ENCODE measurements at places on chromosomes 3 and 15. TPM values are rescaled to one million over a fixed set of nuclear protein-coding genes. Genes with fewer than 3 reads are reported as not detected.

The GOLGA8S gene
- total RNA-seq, result 0.18 TPM

The C3orf49 gene
- total RNA-seq, result not detected

The PFKFB4 gene
- total RNA-seq, result 12.3 TPM

The FOXP1 gene
- total RNA-seq, result 9.2 TPM

The BRK1 gene
- 170 TPM for total RNA-seq

The PRSS50 gene
- not detected for total RNA-seq

The MAP1A gene
- total RNA-seq, result 0.57 TPM

The GADL1 gene
- not detected for total RNA-seq

The C3orf38 gene
- total RNA-seq, result 21.1 TPM

The SI gene
- not detected for total RNA-seq

The GOLGA8T gene
- 0.80 TPM for total RNA-seq

The GABRB3 gene
- 82.7 TPM for total RNA-seq

The MYZAP gene
- 0.91 TPM for total RNA-seq

The SLC24A1 gene
- 3.8 TPM for total RNA-seq

The CD86 gene
- not detected for total RNA-seq

The PBRM1 gene
- total RNA-seq, result 15.6 TPM

The ARPP21 gene
- 0.32 TPM for total RNA-seq

The CTXN2 gene
- total RNA-seq, result not detected

The SH2D7 gene
- not detected for total RNA-seq

The PP2D1 gene
- not detected for total RNA-seq

The AHSG gene
- total RNA-seq, result 0.11 TPM

The C3orf20 gene
- total RNA-seq, result 0.06 TPM

The SEMA3F gene
- 11.5 TPM for total RNA-seq

The POLQ gene
- total RNA-seq, result 5.9 TPM

Data from A549 treated with Mapracorat at 1 μM for 4 hours (cell line).